ENCODE measurements at places on chromosomes 6 and 20.

DNA sequence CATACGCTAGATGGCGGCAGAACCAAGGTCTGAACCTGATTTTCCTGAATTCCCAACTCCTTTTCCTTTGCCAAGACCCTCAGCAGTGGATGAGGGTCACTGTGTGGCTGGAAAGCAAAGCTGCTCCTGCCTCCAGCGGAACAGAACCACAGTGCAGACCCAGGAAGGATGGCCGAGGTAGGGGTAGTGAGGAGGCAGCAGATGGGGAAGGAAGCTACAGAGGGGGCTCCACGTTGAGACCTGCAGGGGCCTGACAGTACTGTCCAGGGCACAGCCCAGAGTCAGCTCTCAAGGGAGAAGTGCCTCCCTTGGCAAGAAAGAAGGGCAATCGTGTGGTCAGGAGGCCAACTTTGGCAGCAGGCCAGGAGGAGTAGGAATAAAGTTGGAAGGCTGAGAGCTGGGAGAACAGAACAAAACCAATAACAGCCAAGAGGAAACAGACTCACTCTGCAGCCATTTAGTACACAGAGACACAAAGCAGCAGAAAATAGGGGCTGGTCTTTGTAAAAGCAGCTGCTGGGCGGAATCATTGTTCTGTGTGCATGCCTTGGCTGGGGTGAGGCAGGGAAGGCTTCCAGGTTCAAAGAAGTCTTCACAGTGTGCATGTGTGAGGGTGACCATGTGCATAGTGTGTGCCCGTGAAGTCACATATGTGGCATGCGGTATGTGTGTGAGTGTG lies 3.1 kb downstream of the GABRR2 start:
- no peak for DNase-seq

GRCh38 chr6:98433325-98434056 lies 400.9 kb upstream of the POU3F2 start:
- DNase-seq: no peak

DNA sequence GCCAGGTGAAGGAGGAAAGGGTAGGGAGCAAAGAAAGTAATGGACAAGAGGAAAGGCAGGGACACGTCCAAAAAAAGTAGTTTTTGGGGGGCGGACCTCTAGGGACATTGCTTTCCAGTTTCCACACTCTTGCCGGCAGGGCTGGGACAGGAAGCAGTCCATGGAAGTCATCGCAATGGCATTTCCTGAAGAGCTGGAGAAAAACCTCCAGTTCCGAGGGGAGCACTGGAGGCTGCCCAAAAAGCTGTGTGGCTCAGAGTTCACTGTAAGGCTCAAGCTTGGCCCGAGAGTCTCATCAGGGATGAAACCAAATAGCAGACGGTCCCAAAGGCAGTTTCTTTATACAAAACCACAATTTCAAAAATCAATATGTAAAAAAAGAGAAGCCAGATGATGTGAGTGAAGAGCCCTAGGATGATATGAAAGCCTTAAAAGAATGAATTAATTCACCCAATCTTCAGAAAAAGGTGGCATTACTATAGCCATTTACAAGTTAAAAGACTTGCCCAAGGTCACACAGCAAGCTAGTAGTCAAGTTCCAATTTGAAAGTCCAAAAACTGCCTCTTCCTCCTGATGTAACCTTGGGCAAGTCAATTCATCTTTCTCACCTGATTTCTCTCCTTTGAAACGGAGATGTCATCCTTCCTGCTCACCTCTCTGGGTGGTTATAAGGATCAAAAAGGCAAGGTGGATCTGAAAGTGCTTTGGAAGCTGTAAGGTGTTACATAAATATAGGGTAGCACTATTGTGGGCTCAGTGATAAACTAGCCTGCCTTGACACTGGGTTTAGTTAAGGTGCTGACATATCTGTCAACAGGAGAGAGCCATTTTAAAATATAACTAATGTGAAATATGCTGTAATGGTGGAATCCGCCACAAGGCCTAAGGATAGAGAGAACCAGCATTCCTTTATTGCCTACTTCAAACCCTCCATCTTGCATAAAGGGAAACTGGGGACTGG lies 9.1 kb downstream of the BCL2L1 start:
- no peak for DNase-seq

DNA sequence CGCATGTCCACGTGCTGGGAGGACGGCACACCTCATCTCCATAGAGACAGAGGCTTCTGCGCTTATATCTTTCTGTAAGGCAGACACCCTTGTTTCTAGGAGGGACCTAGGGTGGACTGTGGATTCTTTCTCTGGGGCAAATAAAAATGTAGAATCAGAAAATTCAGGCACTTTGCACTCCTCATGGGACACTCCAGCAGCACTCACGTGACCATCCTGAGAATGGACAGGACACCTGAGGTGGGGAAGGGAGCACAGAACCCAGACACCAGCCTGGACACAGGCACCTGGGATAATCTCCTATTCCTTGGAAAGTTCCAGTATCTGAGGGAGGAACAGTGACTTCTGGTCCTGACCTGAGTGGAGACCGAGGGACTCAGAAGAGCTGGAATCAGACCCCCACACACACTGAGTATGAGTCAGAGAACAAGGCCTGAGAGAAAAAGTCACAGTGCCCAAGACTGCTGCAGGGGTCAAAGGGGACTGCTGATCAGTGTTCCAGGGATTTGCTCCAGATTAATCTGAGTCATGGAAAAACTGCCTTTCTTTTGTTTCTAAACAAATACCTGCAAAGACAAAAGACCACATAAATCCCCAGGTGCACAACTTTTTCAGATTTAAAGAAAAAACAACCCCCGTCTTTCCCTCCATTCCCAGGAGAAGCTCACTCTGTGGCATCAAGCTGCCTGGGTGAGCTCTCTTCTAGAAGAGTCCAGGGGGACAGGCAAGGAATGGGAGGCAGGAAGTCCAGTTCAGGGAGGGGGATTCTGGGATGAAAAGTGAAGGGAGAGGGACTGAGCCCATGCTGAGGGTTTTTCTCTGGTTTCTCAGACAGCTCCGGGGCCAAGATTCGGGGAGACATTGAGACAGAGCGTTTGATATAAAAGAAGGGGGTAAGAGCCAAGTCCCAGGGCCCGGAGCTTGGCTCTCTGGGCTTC lies 35.6 kb upstream of the MICB start:
- DNase-seq: no peak

- DNase-seq: no peak
Measured at GRCh38 chr6:154245506-154245905, 111.1 kb downstream of the IPCEF1 start.

- no peak for DNase-seq
Measured at GRCh38 chr6:9515633-9516606, 899.0 kb downstream of the TFAP2A start.

- DNase-seq: no peak
Measured at GRCh38 chr6:129679758-129680157, 30.2 kb downstream of the ARHGAP18 start.

GRCh38 chr20:41218466-41218865 lies 81.1 kb downstream of the PLCG1 start:
- no peak for DNase-seq

DNA sequence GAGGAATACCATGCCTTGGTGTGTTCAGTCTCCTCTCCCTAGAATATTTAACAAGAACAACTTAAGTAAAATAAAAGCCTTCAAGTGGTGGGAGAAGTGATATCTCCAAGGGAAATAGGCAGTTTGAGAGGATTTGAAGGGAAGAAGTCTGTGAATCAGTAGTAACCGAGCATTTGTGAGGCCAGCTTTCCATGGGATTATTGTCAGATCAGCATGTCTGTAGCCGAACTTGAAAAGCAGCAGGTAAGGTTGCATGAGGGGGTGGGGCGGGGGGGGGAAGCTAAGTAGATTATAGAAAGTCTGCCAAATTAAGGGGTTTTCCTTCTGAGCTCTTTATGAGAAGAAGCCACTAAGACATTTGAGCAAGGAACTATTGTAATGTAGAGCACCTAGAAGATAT lies 92.6 kb downstream of the GRIK2 start:
- no peak for DNase-seq

- DNase-seq: no peak
Measured at GRCh38 chr6:149150801-149151398, 166.6 kb upstream of the TAB2 start.

DNA sequence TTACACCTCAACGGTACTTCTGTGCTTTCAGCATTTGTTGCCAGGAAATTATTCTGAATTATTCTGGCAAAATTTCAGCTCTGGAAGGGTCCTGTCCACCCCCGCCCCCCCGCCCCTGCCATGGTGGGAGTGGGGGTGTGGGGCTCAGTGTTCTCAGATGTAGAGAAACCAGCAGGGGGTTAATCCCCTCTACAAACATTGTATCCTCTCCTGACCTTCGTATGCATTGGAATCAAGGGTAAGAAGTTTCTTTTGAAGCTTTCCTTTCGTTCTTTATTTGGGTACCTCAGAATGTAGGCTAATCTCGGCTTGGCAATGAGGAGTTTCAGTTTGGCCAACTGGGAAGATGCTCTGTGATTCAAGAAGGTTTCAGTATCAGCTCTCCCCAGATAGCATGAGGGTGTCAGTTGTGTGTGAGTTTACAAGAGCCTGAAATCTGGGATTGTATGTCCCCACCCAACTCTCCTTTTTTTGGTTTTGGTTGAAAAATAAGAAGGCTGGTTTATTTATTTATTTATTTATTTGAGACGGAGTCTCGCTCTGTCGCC lies 25.5 kb upstream of the OLIG3 start:
- no peak for DNase-seq

DNA sequence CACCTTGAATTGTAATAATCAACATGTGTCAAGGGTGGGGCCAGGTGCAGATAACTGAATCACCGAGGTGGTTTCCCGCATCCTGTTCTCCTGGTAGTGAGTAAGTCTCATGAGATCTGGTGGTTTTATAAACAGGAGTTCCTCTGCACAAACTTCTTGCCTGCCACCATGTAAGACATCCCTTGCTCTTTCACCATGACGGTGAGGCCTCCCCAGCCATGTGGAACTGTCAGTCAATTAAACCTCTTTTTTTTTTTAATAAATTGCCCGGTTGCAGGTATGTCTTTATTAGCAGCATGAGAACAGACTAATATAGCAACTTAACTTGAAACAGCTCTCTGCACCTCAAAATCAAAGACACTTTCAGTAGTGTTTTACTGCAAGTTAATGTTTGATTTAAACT lies 121.6 kb downstream of the OGFRL1 start:
- no peak for DNase-seq

DNA sequence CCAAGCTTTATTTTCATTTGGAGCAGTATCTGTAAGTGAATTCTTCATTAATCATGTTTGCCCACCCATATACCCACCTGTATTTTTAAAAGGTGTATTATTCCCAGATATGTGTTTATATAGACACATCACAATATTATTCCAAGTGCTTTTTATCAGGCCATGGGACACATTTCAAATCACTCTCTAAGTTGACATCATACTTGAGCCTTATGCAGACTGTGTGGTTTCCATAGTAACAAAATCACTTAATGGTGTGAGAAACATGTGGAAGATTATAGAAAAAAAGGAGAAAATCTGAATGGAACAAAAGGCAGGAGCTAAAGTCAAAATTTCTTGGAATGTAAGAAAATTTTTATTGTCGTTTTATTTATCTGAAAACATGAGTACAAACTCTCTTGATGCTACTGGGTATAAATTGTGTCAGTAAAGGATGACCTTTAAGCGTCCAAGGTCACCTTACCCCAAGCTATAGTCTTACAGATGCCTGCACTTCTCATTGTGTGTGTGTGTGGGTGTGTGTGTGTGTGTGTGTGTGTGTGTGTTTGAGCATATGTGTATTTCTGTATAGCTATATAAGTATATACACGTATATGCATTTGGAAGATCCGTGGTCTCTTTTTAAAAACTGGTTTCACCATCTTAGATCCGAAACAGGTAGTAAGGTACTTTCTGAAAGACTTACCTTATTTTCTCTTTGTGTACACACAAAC lies 79.8 kb upstream of the CCN6 start:
- no peak for DNase-seq

GRCh38 chr20:50540620-50541605 lies 30.7 kb downstream of the PTPN1 start:
- no peak for DNase-seq

GRCh38 chr6:145886228-145886956 lies 71.8 kb upstream of the FBXO30 start:
- no peak for DNase-seq

DNA sequence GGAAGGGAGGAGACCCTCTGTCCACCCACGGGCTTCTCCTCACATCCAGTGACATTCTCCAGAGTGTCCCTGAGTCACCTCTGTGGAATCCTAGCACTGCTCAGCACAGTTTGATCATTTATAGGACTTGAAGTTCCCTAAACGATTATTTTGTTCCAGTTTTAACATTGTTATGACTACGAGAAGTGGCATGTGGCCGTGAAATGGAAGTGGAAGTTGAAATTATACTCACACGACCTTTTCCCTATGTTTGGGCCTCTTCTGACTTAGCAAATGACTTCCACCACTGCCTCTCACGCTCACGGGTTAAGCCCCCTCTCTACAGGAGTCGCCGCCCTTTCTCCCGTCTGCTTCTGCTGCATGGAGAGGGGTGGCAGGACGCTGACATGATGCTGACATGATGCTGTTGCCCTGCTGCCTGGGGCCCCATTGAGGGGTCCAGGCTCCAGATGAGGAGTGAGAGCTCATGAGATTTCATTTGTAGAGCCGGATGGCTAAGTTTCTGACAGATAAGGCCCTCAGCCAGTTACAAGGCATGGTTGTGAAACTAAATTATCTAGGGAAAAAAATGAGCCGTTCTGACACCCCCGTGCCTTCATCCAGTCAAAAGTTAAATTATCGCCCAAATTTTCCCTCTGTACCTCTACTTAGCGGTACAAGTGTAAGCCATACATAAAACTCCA lies 153.6 kb upstream of the UST start:
- DNase-seq: no peak

- no peak for DNase-seq
Measured at GRCh38 chr6:147503587-147503986, 4.9 kb upstream of the SAMD5 start.

GRCh38 chr20:33477386-33478234 lies 12.3 kb upstream of the CBFA2T2 start:
- DNase-seq: no peak

- no peak for DNase-seq
Measured at GRCh38 chr6:170165085-170165470, 125.8 kb downstream of the DLL1 start.

DNA sequence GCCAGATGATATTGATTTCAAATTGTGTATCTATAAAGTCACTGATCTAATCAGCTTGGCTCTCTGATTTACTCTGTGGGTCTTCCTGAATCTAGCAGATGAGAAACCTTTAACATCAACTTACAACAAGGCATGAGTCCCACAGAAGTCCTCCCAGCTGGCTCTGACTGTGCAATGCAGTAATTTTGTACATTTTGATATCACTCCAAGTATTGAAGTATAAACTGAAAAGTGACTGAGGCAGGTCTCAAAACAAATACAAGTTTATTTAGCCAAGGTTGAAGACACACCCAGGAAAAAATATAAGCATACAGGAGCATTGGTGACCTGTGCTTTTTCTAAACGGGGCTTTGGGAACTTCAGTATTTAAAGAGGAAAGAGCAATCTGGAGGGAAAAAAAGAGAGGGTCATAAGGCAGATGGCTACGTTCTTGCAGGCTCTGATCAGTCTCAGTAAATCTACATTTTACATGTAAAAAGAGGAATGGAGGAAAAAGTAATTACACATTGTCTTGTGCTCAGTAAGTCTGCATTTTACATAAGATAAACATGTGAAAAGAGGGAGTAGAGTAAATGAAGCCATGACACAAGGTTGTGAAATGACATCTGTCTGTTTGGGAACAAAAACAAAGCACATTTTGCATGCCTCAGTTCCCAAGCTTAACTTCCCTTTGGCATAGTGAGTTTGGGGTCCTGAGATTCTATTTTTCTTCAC lies 59.5 kb downstream of the CRYBG1 start:
- no peak for DNase-seq

Data from stimulated activated CD4-positive, alpha-beta T cell treated with anti-CD3 and anti-CD28 coated beads, Interleukin-2, amount 100 ng/mL, for 48 hours (primary cell).